PC-9 (cell line): ENCODE measurements at places on chromosomes 2 and 18. TPM values are rescaled to one million over a fixed set of nuclear protein-coding genes. Genes with fewer than 3 reads are reported as not detected.

EPAS1 gene
- total RNA-seq, result 127 and 163 TPM in 2 replicates

MAP2 gene
- total RNA-seq, result 67.7 and 71.1 TPM in 2 replicates

KIAA2012 gene
- not detected in 2 replicates for total RNA-seq

RUFY4 gene
- not detected in 2 replicates for total RNA-seq

ASXL3 gene
- not detected in 2 replicates for total RNA-seq

SCN2A gene
- 0.15 TPM in 1 of 2 replicates, not detected in the other for total RNA-seq

ICOS gene
- not detected in 2 replicates for total RNA-seq

PLGLB1 gene
- 2.7 and 5.7 TPM in 2 replicates for total RNA-seq

ATOH8 gene
- 0.25 TPM in 1 of 2 replicates, not detected in the other for total RNA-seq

ZSCAN30 gene
- total RNA-seq, result 16.9 and 18.5 TPM in 2 replicates
